Skeletal muscle cell (primary cell): ENCODE measurements at places on chromosomes 7 and 10.

DNA sequence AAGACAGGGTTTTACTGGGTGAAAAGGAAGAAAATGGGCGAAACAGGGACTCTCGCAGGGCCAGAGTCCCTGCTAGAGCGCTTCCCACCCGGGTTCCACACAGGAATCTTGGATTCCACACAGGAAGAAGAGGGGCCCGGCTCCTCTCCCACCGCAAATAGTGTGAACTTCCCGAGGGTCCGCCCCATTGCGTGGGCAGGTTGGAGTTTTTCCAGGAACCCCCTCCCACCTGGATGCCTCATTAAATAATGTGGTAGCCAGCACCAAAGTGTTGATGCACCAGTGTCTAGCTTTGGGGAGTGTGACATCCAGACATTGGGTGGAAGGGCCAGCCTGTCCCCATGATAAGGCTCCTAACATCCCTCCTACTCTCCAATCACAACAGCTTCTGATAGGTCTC lies 330.3 kb upstream of the ZNF32 start:
- no peak for DNase-seq

DNA sequence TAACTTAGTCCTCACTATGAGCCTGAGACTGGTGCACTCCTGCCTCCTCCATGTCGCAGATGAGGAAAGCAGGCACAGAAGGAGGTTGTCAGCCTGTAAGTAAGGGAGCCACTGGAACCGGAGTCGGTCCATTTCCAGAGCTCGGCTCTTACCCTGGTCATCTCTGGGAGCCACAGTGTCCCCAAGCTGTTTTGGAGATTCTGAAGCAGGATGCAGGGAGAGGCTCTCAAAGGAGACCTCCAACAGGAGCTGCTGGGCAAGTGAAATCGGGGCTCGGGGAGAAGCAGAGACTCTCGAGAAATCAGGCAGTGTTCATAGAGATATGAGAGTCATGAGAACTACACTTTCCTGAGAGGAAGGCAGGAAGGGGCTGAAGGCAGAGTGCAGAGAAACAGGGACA lies 39.0 kb downstream of the VSTM4 start:
- DNase-seq: no peak

GRCh38 chr7:92657391-92657790 lies 67.2 kb upstream of the FAM133B start:
- no peak for DNase-seq

- DNase-seq: peak; percentile 12
These were observed 220.6 kb upstream of the RHOBTB1 start for GRCh38 chr10:61164458-61165160.

- DNase-seq: no peak
These were observed 219.5 kb downstream of the FRMD4A start for GRCh38 chr10:14111208-14111607.

GRCh38 chr10:88466786-88467185 lies 116.3 kb downstream of the RNLS start:
- DNase-seq: no peak

DNA sequence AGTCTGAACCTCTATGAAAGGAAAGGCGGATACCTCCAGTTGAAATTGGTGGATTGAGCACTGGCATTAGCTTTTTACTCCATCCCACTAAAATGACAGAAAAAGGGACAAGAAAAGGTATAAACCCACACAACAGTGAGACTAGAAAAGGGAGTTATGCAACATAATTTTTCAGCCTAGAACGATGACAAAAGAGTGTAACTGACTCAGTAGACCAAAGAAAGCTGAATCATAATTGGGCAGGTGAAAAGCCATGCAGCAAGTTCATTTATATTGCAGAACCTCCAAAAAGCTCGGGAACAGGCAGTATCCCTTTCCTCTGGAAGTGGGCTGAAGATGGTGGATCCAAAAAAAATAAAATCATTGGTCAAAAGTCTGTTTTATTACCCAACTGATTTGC lies 30.5 kb upstream of the ZCCHC24 start:
- no peak for DNase-seq

- no peak for DNase-seq
These were observed 103.6 kb downstream of the NPSR1 start for GRCh38 chr7:34761627-34762026.

DNA sequence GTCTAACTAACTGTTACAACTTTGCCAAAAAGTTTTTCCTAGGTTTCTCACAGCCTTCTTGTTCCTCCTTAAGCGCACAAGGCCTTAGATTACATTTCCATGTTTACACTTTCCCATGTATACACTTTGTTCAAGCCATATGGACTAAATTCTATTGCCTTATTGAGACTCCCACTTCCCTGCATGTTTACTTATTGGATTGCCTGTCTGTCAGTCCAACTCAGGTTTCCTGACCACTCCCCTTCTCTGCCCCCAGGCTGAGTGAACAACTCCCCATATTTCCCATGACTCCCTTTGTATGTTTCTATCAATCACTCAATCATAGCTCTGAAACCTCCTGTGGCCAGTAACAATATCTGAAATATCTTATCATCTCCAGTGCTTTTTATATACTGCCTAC lies 43.0 kb downstream of the SLC25A40 start:
- DNase-seq: no peak

GRCh38 chr10:35731828-35732227 lies 89.7 kb upstream of the FZD8 start:
- no peak for DNase-seq
